ENCODE measurements at places on chromosomes 4 and X.

- no peak for DNase-seq
Observed at GRCh38 chr4:117010671-117011070, 74.7 kb downstream of the TRAM1L1 start.

DNA sequence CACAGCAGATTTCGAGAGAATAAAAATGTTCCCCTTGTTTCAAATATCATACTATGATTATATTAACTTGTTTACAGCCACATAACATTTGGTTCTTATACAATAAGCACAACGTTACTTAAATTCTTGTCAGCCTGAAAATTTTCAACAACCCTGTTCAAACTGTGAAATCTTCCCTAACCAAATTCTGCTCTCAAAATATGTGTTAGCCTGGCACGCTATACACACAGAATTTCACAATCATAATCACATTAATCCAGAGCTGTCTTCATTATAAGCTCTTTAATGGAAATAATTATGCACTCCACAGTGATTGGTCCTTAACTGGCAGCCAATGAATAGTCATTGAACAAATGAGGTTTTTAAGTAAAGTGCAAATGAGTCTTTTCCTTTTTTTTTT, 7.3 kb upstream of the PRSS12 start:
- DNase-seq, result no peak

DNA sequence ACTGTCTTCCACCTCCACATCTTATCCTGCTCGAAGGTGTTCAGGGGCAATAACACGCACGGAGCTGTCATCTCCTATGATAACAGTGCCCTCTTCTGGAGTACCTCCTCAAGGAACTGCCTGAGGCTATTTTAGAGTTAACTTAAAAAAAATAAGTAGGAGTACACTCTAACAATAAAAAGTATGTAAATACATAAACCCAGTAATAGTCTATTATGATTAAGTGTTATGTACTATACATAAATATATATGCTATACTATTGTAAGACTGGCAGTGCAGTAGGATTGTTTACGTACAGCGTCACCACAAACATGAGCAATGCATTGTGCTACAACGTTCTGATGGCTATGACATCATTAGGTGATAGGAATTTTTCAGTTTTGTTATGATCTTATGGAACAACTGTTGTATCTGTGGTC, 34.5 kb upstream of the TLR2 start:
- DNase-seq, result no peak

- DNase-seq, result no peak
Observed at GRCh38 chrX:11386001-11386523, 92.8 kb downstream of the AMELX start.

GRCh38 chrX:8052909-8053308, 118.2 kb downstream of the VCX2 start:
- no peak for DNase-seq

GRCh38 chr4:164413743-164414142, 340.2 kb upstream of the SMIM31 start:
- DNase-seq, result no peak

GRCh38 chr4:125266901-125267604, 47.7 kb upstream of the FAT4 start:
- no peak for DNase-seq

DNA sequence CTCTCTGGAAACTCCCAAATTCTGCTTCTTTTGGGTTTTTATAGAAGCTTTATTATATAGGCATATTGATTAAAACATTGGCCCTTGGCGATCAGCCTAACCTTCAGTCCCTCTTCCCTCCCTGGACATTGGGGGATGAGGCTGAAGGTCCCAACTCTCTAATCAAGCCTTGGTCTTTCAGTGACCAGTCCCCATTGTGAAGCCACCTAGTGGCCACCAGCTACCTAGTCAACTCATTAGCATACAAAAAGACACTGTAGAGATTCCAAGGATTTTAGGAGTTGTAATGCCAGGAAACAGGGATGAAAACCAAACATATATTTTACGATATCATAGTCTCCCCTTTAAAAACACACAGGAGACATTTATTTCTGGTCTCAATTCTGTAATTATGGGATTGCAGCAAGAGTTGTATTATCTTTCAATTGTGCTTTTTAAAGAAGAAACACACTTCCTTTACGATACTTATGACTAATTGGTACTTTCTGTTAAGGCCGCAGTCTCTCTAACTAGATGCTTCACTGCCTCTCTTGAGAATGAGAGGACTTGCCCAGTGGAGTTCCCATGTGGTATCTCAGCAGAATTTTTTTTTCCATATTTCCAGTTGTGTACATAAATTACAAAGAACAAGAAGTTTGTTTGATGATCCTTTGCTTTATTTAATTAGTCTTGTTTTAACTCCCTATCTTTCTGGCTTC, 58.2 kb downstream of the WDR17 start:
- DNase-seq, result no peak

DNA sequence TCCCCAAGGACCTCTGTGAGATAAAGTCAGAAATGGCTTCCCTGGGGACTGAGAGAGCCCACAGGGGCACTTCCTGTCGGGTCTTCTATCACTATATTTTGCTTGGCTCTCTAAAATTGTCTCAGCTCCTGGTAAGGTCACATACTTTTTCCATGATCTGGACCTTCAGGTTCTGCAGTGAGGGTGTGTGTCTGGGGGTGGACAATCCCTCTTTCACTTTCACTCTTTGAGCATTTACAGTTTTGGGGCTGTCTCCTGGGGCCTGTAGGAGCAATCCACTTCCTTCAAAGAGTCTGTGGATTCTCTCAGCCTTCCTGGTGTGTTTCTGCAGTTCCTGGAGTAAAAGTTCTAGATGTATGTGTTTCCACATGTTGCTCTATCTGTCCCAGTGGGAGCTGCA, 335.7 kb downstream of the FSTL5 start:
- DNase-seq, result no peak

GRCh38 chr4:138267835-138268234, 25.7 kb upstream of the SLC7A11 start:
- DNase-seq, result no peak

DNA sequence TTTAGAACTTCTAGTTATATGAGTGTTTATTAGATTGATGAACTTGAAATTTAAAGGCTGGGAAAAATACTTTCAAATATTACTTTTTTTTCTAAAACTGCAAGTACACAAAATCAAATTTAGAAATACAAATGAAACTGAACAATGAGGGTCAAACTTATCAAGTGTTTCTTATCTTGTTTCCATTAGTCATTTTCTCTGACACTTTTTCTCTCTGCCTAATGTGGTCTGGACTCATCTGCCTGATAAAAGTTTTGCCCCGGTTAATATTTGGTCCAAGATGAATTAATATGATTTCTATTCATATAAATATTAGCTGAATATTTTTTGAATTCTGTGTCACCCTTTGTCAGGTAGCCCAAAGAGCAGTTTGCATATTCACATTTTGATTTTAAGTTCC, 8.7 kb upstream of the HPGDS start:
- DNase-seq, result no peak

DNA sequence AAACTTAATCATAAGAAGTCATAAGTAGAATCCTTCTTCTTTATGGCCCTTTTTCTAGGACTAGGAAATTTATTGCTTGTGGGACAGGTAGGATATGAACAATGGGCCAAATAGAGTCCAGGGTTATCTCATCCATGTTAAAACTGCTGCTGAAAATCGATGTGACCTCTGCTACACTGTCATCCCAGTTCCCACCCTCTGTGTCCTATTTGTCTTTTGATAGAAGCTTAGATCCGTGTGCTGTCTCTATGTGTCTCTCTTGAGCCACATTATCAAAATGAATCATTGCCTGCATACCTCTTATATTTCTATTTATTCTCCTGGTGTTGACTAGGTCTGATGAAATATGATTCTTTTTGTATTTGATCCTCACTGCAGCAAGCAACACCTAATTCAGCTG, 661.4 kb downstream of the DACH2 start:
- no peak for DNase-seq

DNA sequence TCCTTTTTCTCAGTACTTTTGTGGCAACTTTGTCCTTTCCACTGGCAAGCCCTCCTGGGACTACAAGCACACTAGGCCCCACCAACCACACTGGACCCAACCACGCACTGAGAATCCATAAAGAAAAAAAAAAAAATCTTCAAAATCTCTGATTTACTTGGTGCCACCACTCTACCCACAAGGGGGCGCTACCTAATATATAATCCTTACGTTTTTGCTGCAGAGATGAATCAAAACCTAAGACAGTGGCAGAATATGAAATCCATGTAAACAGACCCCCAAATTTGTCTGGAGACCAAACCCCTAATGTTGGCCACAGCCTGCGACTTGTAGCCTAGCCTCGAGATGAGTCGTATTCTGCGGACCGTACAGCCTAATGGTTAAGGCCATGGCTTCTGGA, 63.5 kb upstream of the ARHGAP36 start:
- no peak for DNase-seq

- DNase-seq, result no peak
Observed at GRCh38 chrX:150355913-150356312, 7.2 kb upstream of the MAMLD1 start.

DNA sequence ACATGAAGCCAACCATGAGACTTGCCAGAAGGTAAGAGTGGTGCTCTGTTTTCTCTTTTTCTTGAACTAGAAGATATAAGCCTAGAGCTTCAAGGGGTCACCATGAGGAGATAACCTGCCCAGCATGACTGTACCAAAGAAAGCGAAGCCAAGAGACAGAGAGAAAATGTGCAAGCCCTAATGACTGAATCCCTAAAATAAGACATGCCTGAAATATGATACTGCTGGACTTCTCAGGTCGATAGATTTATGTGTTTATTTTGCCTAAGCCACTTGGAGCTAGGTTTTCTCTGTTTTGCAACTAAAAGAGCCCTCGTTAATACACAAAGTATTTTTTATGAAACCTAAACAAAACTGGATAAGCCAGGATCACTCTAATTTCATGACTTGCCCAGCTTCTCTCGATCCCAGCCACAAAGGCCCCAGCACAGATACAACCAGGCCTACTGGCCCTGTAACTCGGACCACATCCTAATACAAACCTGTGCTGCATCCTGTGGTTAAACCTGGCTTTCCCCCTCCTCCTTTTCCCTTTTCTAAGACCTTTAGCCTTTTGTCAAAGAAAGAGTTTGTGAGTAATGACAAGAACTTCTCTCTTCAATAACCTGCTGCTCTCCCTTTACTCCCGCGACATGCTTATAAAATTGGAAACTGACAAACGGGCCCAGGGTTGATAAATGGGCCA, 185.8 kb downstream of the APBB2 start:
- DNase-seq, result no peak

DNA sequence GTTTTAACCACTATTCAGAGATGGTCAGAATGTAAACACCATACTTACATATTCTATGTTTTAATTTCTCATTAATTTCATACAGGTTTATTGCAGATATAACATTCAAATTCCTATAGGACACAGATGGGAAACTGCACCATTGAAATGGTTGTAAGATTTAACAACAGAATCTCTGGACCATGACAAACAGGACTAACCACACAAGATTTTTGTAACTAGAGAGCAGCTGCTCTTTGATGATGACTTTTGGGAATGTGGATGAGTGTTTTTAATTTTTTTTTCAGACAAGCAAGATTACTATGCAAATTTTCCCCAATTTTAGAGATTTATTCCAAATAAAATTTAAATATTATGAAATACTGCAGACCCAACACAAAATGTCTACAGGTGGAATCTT, 610.2 kb downstream of the PCDH18 start:
- no peak for DNase-seq

- DNase-seq, result no peak
Observed at GRCh38 chrX:2767631-2768455, 16.0 kb downstream of the XG start.

- no peak for DNase-seq
Observed at GRCh38 chr4:139795527-139796314, 130.1 kb downstream of the MGST2 start.

DNA sequence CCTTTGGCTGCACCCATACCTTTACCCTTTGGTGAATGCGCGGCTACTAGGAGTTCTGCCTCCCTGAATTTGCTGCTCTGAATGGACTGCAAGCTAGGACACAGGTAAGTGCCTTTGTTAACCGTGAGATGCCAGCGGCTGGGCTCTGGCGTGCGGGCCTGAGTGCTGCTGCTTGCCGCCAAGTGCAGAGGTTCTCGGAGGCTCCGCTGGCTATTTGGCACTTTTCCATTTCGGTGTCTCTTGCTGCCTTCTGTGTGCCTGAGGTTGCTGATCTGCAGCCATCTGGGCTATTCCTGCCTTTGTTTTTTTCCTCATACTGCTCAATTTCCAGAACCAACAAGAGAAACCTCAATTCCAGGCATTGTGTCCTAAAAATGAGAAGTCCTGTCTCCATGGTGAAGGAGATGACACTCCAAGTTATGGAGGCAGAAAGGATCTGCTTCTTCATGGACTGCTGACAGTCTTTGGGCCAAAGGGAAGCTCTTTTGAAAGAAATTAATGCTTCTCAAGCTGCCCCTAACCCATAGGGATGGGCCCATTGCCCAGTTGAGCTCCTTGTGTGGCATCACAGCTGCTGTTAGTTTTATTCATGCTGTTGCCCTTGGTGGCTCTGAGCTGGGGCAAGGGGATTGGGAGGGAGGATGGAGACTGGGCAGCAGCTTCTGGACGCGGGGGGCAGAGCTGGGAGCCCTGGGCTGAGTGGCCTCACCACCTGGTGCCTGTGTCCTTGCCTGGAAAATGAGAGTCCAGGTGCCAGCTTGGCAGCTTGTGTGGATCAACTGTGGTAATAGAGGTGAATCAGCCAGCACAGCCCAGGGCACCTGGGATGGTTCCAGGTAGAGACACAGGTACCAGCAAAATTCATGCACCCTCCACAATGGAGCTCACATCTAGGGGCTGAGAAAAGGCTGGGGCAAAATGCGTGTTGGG, 3.8 kb upstream of the TBC1D14 start:
- DNase-seq, result no peak

DNA sequence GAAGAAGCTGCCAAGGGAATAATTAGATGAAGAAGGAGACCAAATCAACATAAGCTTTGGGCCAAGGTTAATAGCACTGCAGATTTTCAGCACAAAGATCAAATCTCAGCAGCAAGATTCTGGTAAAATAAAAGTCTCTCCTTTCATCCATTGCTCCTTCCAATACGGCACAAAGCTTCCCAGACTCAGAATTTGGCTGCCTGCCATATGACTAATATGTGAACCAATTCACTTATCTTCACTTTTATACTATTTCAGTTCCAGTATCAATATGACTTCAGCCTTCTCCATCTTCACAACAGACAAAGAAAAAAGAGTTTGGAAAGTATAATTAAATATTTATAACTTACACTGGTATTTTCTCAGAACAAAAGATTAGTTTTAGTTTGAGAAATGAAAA, 978.3 kb upstream of the GRID2 start:
- DNase-seq, result no peak

GRCh38 chrX:7170898-7171297, 22.9 kb upstream of the PUDP start:
- peak; percentile 0 for DNase-seq

DNA sequence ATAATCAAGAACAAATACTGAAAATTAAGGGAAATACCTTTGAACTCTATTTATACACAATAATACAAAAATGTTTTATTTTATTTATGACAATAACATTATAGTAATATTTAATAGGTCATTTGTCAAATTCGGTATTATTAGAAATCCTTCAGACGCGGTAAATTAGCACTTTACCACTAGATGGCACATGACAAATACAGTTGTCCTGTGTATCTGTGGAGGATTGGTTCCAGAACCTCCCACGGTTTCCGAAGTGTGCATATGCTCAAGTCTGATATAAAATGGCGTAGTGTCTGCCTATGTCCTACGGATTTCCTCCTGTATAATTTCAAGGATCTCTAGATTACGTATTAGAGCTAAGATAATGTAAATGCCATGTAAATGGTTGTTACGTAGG, 8.1 kb upstream of the LINC00632 start:
- DNase-seq, result no peak

- DNase-seq, result no peak
Observed at GRCh38 chrX:38804682-38805431, 3.6 kb downstream of the MID1IP1 start.
